Inflammatory macrophage (primary cell): ENCODE measurements at places on chromosomes 12 and 14.

DNA sequence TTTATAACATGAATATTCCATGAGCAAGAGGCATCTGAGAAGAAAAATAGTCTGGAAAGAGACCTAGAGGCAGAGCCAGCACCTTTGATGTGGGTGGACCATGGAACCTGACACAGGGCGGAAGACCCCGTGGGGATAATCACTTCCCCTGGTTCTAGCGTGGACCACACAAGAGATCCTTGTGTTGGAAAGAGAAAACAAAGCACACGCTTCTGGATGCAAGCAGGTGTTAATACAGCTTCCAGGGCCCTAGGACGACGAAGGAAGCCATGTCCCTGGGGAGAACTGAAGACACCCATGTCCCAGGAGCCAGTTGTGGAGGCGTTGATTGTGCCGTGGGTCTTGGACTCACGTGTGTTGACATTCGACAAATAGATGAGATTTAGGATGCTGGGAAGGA, 102.9 kb downstream of the ADGRD1 start:
- DNase-seq: no peak

DNA sequence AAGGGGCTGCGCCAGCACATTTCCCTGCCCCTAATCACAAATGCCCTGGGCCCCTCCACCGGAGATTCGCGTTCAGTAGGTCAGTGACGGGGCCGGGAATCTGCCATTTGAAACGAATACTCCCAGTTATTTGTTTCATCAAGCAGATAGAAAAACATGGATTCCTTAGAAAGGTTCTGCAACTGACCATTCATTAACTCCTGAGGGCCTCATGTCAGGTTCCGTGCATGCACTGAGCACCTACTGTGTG, 25.6 kb upstream of the UBC start:
- DNase-seq: no peak

DNA sequence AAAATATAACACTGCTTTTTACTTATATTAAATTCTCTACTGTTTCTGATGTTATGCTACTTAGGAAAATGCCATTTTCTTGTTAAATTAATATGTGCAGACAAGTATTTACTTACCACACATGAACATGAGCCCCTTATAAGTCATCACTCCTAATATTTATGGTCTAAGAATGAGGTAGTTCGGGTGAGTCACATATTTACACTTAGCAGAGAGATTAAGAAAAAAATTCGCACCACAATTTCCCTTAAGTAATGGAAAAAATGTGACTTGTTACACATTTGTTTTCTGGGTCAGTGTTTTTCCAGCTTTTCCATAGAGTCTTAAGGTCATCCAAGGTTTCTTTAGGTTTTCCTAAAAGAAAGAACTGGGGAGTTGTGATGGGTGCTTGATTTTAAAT, 68.3 kb downstream of the RERG start:
- no peak for DNase-seq

DNA sequence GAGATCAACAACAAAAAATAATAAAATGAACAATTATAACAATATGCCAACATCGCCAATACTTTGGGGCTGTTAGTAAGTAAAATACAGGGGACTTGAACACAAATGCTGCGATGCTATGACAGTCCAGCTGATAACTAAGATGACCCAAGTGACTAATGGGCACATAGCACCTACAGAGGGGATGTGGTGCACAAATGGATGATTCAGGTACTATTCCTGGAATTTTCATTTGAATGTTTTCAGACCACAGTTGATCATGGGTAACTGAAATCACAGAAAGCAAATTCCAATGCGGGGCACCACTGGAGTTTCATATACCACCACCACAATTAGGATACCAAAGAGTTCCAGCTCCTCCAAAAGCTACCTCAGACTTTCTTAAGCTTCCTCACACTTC, 82.9 kb downstream of the RCOR1 start:
- no peak for DNase-seq

GRCh38 chr14:85907536-85907935, 377.6 kb downstream of the FLRT2 start:
- DNase-seq: no peak

DNA sequence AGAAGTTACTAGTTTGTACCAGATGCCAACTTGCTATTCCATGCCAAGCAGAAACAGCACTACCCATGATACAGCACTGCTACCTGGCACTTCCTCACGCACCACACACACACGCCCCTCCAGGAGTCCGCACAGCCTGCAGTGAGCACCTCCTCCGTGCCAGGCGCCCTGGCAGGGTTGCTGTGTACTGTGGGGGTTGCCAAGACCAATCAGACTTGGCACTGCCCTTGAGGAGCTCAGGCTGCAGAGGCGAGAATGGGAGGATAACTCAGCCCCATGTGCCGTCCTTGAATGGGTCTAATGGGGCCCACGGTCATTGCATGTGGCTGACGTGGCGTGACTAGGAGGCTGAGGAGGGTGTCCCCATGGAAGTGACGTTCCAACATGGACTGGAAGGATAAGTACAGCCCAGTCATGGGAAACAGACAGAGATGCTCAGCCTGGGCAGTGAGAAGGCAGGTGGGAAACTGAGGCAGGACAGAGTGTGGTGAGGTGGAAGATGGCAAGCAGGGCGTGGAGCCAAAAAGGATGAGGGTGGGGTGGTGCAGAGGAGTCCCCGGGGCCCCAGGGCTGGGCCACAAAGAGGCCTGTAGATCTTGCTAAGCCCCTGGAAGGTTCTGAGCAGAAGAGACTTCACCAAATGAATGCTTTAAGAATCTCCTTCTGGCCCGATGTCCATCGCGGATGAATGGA, 65.3 kb upstream of the C14orf180 start:
- no peak for DNase-seq

DNA sequence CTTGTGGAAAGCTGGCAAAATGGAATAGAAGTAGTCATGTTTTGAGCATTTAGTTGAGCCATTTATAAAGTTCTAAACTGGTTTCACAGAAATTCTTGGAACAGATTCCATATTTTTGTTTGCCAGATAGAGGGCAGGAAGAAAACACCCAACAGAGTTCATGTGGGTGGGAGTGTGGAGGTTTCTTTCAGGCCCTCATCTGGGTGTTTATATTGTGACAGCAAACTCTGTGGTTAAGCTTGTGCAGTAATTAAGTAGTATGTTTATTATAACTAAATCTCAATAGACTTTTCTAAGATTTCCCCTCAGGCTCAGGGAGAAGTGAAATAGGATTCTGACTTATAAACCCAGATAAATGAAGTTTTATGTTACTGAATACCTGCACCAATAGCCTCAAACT, 57.4 kb downstream of the SPPL3 start:
- no peak for DNase-seq

DNA sequence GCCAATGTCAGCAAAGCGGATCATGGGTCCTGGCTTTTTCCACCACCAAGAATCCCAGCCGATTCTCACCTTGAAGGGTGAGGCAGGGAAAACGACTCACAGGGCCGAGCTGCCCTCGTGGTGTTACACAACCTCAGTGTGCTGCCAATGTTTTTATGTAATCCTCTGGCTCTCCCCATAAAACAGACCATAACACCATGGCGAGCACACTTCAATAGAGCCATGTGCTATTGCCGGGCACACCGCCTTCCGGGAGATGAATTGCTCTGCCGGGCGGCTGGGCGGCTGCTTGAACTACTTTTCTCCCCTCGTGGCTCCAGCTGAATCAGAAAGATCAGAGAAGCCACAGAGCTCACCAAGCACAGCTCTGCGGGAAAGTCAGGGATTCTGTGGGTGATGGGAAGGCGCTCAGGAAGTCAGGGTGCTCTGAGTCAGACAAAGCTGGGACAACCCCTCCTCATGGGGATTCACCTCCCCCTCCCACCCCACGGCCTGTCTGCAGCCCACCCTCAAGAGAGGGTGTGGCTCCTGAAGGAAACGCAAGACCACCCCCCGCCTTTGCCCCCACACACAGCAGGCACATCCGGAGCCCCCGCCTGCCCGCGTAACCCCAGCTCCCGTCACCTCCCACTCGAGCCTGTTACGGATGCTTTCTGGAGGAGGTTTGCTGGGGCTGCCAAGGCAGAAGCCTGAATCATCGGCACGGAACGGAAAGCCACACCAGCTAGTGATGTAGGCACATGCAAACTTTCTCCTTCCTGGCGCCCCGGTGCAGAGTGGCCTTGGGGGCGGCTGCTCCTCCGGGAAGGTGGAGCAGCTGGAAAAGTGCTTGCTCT, 1.8 kb downstream of the GALNT9 start:
- DNase-seq: peak; percentile 43

GRCh38 chr12:389142-390096, at the start of gene KDM5A:
Gene KDM5A, minus strand, starts transcription at chr12:389320. Its CDS starts 229 bp downstream, at chr12:389091.
- DNase-seq: peak; percentile 93

DNA sequence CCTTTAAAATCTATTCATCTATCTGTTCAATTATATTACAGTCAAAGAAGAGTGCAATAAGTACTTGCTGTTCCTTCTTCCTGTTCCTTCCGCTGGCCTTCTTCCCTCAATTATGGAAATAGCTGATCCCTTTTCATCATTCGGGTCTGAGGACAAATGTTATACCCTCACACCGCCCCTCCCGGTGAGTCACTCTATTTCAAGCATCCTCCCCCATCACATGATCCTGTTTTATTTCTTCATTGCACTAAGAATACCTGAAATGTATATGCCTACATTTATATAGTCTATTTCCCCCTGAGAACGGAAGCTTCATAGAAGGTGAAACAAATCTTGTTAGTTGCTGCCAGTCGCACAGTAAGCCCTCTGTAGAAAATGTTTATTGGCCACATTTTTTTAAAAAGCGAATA, 2.5 kb downstream of the SLC38A1 start:
- DNase-seq: no peak

DNA sequence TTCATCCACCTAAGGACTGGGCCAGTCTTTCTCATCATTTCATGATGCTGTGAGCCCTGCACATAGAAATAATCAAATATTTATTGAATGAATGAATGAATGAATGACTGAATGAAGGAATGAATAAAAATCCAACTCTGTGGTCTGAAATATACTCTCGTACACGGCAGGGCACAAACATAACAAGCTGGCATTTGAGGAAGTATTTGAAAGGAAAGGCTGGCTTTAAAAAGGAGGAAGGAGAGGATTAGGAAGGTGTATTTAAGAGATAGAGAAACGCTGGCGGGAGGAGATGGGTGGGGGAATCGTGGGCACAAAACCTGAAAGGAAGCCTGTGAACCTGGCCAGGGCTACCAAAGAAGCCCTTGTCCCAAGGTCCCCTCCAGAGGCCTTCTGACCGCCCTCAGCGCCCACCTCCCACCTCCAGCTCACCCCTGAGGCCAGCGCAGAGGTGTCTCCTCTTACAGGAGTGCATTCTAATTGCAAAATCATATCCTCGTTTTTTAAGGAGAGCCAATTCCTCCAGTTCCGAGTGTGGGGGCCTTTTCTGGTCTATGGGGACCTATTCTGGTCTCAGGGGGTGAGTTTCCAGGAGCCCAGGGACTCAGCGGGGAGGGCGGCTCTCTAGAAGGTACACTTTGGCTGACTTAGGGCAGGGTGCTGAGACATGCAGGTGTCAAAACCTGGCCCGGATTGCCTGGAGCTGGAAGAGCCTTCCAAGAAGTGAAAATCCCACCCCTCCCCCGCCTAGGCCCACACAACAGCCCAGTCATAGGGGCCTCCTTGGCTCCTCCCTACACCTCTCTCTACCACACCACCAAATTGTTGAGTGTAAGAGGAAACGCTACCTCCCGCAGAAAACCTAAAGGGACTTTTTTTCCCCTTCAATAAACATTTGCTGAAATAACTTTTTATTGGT, 8.7 kb upstream of the JDP2 start:
- peak; percentile 25 for DNase-seq

- DNase-seq: no peak
These were observed 53.7 kb downstream of the FOXN4 start for GRCh38 chr12:109255377-109255776.

GRCh38 chr14:59339524-59340330, 125.5 kb downstream of the GPR135 start:
- no peak for DNase-seq

GRCh38 chr12:23140710-23141109, 515.7 kb downstream of the ETNK1 start:
- no peak for DNase-seq

DNA sequence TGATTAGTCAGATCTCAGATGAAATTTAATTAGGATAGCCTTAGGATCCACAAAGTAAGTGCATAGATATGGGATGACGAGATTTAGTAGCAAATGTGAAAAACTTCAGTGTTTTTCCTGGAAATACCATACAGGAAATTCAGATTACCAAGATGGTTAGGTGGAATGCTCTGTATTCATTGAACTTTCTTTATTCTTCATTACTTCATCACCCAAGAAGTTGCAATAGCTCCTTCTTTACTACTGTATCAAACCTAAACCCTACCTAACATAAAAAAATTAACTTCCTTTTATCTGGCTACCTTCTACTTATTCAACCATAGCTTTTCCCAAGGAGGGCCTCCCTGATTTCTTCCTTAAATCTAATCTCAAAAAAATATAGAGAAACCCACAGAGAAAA, 100.4 kb downstream of the TTC6 start:
- no peak for DNase-seq

- DNase-seq: no peak
These were observed 114.0 kb upstream of the PRB2 start for GRCh38 chr12:11509326-11509725.

- DNase-seq: no peak
These were observed 6.4 kb downstream of the FOXA1 start for GRCh38 chr14:37588667-37588955.

DNA sequence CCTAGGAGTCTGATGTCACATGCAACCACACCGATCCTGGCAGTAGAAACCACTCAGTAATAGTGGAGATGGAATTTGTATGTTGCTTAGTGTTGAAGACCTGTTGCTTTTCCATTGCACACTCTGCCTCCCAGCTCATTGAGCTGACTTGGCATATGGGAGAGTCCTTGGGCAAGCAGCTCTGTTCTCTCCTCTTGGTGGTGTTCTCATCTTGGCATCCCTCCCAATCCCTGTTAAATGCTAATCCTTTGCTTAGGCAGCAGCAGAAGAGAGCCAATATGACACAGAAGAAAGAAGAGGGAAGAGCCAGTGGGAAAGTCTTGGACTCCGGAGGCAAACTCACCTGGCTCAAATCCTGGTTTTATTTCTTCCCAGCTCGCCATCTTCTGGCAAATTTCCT, 178.0 kb upstream of the CAND1 start:
- no peak for DNase-seq

- DNase-seq: no peak
These were observed 31.5 kb upstream of the LIMA1 start for GRCh38 chr12:50314636-50315312.

- DNase-seq: no peak
These were observed 182.7 kb upstream of the C14orf180 start for GRCh38 chr14:104396682-104397470.

- DNase-seq: no peak
These were observed 57.3 kb downstream of the EP400 start for GRCh38 chr12:132007041-132007440.

DNA sequence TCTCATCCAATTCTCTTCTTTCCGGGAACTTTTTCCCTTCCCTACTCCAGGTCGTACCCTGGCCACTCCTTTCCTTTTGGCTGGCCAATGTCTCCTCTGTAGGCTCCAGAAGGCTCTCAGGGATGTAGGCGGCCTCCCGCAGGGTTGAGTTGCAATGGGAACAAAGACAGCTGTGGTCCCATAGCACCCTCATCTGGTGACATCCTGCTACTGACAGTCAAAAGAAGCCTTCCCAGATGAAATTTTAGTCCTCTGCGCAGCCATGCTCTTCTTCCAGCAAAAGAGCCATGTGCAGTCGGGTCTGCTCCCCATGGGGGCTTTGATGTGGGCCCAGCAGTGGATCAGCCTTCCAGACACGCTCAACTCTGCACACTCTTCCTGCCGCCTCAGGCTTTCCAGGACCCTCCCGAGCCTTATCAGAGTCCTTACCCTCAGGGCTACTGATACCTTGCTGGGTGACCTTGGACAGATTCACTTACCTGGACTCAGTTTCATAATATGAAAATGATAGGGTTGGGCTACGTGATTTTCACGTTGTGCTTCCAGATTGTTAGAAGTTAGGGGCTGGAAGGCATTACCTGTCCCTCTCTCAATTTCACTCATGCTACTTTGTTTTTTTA, 5.5 kb upstream of the CELA1 start:
- peak; percentile 55 for DNase-seq
